Activated CD8-positive, alpha-beta memory T cell treated with anti-CD3 and anti-CD28 coated beads, Interleukin-2, amount 10 ng/mL, durations not matched to agents 7 days and 5 days (primary cell): ENCODE measurements at places on chromosomes 6 and 20. TPM values are rescaled to one million over a fixed set of nuclear protein-coding genes. Genes with fewer than 3 reads are reported as not detected.

DNA sequence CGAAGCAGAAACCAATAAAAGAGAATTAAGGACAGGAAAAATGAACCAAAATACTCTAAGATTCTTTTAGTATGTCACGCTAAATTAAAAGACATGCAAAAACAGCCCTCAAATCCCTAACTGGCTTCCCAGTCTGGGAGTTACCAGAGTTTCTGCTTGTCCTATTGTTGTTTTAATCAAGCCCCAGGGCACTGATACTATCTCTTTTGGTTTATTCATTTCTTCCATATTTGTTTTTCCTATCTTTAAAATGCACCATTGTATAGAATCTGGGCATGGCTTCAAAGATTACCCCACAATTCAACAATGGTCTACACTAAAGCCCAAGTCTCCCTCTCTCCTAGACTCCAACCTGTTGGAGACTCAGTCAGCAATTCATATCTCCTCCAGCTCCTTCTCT lies 169.1 kb downstream of the MYLK4 start:
- no peaks in the 10 kb centered on the region for H3K36me3 ChIP-seq
- H3K27me3 ChIP-seq, result peaks cover 67% of the 10 kb centered on the region
- H3K4me1 ChIP-seq, result no peaks in the 10 kb centered on the region
- H3K4me3 ChIP-seq, result no peak overlapping the region

DNA sequence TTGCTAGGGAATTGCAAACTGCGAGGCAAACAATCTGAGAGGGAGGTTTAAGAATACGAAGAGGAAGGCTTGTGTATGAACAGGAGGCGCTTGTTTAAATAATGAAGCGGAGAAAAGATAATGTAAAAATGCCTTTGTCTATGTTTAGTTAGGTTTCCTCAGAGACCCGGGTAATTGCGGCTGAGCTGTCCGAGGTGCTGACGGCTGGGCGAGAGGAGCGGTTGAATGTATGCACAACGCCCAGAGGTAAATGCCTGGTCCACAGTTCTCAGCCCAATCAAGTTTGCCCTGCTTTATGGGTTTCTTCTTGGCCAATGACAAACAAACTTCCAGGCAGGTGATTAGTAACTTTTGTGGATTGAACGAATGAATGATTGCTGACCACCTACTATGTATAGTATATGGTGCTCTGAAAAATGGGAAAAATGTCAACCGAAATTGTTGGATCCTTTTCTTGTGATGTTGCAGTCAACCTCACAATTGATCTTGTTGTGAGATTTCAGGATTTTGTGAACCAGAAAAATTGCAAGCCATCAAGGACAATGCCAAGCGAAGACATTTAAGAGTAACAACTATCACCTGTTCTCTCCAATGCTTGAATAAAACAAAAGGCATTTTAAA lies 38.3 kb upstream of the SLC32A1 start:
- H3K4me3 ChIP-seq, result no peak overlapping the region

DNA sequence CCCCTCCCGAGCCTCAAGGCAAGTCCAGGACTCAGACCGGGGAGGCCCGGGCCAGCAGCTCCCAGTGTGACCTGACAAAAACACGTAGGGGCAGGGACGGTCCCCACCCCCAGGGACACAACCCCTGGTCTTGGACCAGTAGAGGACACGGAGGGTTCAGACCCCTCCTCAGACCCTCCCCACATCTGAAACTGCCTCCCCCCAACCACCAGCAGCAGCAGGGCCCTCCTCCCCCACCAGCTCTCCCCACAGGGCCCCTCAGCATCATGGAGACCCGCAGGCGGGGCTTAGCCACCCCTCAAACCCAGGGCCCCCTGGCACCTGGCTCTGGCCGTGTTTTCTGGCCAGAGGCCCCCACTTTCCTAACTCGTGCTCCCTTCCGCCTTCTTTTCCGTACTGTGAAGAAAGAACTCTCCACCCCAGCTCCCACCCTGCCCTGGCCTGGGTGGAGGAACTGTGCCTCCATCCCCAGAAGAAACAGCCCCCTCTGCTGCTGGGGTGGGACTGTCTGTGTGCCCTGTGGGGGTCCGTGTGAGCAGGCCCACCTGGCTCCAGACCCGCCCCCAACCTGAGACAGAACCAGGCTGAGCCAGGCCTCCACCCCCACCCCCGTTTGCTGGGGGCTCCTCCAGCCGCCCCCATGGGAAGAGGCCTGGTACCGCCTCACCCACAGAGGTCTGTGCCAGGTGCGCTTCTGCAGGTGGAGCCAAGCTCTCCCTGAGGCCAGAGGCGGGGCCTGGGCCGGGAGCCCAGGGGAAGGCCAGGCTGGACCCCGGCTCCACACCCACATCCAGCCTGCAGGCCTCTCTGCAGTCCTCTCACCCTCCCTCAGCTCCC lies 39.0 kb upstream of the MDFI start:
- peaks cover 3% of the 10 kb centered on the region for H3K4me1 ChIP-seq
- H3K27ac ChIP-seq, result no peak overlapping the region
- DNase-seq, result no peak
- H3K36me3 ChIP-seq, result no peaks in the 10 kb centered on the region
- no peak overlapping the region for H3K4me3 ChIP-seq
- peaks cover 3% of the 10 kb centered on the region for H3K27me3 ChIP-seq

BEND3 gene
- 3.3 TPM for total RNA-seq

SALL4 gene
- 0.37 TPM for total RNA-seq

MYBL2 gene
- total RNA-seq, result 114 TPM
